ENCODE measurements at places on chromosomes 5 and 9.

- DNase-seq: no peak
These were observed 180.2 kb downstream of the FBXL17 start for GRCh38 chr5:108201721-108202120.

DNA sequence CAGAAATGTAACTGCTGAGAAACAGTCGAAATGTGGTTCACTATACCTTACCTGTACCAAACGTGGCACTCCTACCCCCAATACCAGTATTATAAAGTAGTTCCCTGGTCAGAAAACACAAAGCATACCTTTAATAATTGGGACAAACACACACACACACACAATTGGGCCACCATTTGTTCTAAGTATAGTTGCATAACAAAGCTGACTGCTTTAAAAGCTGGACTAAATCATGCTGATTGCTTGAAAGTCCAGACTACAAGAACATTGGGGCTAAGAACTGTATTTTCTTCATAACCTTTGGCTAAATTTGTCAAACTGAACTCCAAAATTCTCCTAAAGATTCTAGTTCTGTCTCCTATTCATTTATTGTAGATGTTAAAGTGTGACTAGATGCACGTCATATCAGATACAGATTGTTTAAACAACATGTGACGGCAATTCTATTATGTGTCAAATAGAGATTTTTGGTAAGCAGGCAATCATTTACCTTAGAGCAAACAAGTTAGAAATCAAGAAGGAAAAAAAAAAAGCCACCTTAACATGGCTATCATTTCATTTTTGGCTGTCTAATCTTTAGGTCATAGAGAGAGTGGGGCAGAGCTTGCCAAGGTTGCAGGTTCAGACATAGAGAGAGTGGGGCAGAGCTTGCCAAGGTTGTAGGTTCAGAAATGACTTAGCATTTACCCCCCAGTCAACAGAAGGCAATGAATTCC lies 265.1 kb downstream of the ARL15 start:
- no peak for DNase-seq

GRCh38 chr5:74237571-74238145 lies 402.9 kb downstream of the ENC1 start:
- DNase-seq: no peak

DNA sequence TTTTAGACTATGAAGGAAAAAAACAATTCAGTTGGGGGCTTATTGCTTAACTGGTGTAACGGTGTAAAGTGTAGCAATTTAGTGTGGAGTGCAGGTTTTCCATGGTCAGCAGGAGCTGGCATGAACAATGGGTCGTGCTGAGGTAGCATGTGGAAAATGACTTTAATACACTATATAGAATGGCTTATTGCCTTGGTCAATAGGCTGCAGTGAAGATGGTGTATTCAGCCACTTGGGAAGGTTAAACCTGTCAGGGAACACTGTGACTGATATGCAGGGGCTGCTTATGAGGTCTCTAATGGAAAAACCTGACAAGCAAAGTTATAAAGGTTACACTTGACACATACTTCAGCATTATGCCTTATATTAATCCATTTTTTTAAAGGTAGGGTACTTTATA lies 764.7 kb upstream of the ARRDC3 start:
- DNase-seq: no peak

- no peak for DNase-seq
These were observed 75.4 kb downstream of the TSSK1B start for GRCh38 chr5:113359419-113359818.

DNA sequence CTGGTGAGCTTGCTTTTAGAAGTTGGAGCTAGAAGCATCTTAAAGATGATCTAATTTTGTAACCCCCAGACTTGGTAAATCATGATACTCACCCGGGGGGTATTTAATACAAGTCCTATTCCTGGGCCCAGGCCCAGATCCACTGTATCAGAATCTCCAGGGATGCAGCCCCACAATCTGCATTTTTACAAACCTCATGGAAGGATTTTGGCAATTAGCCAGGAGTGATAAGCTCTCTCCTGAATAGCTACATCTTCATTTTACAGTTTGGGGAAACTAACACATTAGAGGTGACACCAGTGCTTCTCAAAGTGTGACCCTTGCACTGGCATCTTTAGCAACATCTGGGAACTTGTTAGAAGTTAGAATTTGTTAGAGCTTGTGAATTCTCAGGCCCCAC lies 31.2 kb upstream of the OTP start:
- DNase-seq: no peak

GRCh38 chr9:133132174-133132573 lies 11.1 kb upstream of the RALGDS start:
- DNase-seq: no peak

DNA sequence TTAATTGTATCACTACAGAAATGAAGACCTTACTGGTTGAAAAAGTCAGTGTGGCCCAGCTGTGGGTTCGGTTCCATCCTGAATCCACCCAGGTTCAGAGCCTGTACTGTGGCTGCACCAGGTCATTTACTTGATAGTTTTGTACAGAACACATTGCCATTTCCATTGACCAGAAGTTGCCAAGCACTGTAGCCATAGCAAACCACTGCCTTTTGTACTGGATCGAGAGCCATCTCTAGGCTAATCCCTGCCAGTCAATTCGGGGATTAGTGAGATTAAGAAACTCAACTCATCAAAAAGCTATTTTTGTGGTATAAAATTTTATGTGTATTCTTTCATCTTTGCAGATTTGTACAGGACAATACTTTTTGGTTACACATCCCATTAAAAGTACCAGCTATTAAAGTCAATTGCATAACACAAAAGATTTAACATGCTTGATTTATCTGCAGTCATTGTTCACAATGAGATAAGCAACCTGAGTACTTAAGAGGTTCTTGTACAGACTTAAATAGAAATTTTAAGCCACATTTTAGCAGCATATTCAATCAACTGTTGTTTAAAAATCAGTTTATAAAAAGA lies 108.5 kb upstream of the OTULINL start:
- no peak for DNase-seq

DNA sequence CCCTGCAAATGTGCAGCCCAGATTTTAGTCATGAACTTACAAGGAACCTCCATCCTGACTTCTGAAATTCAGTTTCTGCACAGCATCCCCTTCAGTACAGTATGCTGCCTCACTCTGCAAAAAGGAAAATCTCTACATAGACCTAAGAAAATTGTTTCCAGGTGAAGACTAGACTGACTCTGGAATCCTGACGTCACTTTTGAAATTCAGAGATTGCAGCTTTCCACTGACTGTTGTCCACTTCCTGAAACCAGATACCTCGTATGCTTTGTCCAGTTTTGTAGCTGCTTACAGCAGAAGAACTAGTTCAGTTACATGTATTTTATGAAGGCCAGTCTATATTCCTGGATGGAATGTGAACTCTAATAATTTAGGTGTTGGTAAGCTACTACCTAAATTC lies 629.3 kb upstream of the ST8SIA4 start:
- no peak for DNase-seq

All from right kidney (tissue), 9 donors.